ENCODE measurements at places on chromosomes 6 and 20. TPM values are rescaled to one million over a fixed set of nuclear protein-coding genes. Genes with fewer than 3 reads are reported as not detected.

DNA sequence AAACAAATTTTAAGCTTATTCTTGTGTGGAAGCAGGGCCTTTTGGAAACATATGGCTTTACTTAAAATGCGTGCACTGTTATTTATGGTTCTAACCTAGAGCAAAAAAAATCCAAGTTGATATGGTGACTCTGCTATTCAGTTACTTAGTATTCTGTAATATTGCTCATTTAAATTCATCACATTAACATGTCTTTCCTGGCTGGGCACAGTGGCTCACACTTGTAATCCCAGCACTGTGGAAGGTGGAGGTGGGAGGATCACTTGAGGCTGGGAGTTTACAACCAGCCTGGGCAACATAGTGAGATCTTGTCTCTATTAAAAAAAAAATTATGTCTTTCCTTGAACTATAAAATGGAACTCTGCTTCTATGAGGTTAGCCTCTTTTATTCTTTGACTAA is 57.8 kb upstream of the SDHAF4 start:
- DNase-seq = no peak

The VGLL2 gene
- total RNA-seq = not detected

- no peak for DNase-seq
Measured at GRCh38 chr6:40438246-40438887, 148.8 kb downstream of the LRFN2 start.

GRCh38 chr6:125759184-125759902 is 9.9 kb downstream of the HEY2 start:
- no peak for DNase-seq

The GNMT gene
- 1.5 TPM for total RNA-seq

DNA sequence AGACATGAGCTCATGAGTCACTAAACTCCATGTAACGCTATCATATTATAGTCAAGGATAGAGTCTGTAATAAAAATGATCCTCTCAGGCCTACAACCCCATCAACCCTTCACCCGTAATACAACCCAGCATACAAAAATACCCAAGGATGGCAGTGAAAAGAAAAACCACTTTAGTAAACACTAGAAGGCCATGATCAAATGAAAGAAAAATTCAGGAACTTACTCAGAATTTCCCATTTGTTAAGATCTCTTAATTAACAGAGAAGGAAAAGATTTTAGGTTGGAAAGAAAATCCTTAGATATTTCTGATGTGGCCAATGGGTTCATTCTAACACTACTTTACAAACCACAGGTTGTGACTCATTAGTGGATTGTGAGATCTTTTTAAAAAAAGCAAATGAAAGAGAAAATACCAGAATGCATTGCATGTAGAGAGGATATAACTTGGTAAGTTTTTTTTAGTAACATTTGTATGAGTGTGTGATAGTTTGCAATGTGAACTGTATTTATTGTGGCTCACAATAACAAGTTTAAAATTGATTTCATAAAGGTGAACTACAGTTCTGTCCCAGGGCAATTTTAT is 8.0 kb upstream of the UBE2J1 start:
- no peak for DNase-seq

- no peak for DNase-seq
Measured at GRCh38 chr6:101125380-101125971, 244.3 kb upstream of the ASCC3 start.

DNA sequence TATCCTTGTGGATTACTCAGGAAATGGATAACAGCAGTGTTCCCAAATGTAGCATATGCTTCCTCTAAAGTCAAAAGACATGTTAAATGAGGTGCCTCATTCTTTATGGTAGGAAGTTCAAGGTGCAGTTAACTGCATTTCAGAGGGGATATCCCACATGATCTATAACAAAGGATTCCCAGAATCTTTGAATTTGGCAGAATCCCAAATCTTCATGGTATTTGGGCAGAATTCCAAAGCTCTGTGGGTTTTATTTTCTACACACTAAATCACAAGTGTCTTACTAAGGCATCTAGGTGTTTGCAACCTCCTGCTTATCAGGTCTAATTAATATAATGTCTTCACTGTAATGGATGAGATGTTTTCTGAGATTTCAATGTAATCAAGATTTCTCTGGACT is 364.3 kb upstream of the MAN1A1 start:
- DNase-seq = no peak

The GPLD1 gene
- total RNA-seq = 15.7 TPM

The DOK5 gene
- total RNA-seq = 2.5 TPM

DNA sequence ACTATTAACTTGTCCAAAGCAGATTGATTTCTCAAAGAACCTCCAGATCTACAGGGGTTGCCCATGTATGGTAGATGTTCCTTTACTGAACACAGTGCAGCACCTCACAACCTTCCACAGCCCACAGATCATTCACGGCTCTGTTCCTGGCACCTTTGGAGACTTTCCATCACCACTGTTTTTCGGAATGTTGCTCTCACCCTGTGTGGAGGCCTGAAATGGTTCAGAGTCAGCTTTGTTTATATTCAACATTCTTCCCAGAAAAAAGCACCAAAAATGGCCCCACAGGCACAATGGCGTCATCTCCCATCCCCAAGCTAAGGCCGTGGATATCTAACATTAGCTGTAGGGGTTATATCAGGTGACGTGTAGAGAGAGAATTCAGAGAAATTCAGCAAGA is 74.7 kb downstream of the DHX35 start:
- no peak for DNase-seq

GRCh38 chr6:118307581-118307980 is 240.5 kb upstream of the PLN start:
- DNase-seq = no peak

GRCh38 chr6:74807674-74808073 is 398.2 kb downstream of the COL12A1 start:
- no peak for DNase-seq

The PCSK2 gene
- 0.98 TPM for total RNA-seq

The MRAP2 gene
- total RNA-seq = 4.2 TPM

- DNase-seq = no peak
Measured at GRCh38 chr6:170561555-170561954, 7.4 kb downstream of the TBP start.

DNA sequence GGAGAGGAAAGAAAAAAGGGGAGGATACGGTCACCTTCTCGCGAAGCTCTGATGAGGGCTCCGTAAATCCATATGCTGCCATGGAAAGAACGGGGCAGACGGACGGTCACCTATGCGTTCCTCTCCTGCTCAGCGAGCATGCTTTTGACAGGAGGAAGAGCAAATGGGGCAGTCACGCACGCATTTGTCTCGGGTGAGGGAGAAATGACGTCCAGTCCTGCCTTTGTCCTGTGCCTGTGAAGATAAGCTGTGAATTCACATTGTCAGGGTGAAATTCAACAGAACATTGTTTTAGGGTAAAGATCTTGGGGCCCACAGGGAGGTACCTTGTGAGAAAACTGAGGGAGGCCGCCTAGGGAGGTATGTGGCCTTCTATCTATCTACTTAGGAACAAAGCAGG is 83.8 kb downstream of the IRF4 start:
- DNase-seq = no peak

GRCh38 chr20:47699818-47700217 is 85.5 kb downstream of the SULF2 start:
- no peak for DNase-seq

DNA sequence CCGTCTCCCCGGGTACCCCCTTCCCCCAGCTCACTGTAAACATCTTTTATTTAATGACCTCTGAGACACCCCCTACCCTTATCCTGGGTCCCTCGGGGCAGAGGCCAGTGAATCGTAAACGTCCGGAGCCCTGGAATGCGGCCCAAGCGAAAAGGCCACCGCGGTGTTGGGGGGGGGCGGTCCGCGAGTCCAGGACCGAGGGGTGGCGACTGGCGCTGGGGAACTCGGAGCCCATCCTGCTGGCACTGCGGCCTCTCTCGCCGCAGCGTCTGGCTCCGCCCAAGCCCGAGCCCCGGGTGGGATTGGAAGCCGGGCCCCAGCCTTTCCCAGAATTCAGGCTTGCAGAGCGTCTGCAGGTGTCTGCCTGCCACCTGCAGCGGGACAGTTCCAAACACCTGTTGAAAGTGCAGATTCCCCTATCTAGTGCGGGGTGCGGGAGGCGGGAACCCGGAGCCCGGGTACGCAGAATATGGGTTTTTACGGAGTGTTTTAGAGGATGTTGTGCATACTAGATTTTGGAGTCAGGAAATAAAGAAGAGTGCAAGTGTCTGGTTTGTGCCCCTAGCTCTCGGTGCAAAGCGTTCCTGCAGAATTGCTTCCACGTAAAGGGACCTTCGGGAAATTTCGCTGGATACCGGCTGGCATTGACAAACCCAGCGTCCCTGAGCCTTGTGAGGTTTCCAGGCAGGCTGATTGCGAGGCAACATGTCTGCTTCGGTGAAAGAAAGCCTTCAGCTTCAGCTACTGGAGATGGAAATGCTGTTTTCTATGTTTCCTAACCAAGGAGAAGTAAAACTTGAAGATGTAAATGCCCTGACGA is 800 bp downstream of the RWDD2A start:
- no peak for DNase-seq

The MEP1A gene
- total RNA-seq = not detected

DNA sequence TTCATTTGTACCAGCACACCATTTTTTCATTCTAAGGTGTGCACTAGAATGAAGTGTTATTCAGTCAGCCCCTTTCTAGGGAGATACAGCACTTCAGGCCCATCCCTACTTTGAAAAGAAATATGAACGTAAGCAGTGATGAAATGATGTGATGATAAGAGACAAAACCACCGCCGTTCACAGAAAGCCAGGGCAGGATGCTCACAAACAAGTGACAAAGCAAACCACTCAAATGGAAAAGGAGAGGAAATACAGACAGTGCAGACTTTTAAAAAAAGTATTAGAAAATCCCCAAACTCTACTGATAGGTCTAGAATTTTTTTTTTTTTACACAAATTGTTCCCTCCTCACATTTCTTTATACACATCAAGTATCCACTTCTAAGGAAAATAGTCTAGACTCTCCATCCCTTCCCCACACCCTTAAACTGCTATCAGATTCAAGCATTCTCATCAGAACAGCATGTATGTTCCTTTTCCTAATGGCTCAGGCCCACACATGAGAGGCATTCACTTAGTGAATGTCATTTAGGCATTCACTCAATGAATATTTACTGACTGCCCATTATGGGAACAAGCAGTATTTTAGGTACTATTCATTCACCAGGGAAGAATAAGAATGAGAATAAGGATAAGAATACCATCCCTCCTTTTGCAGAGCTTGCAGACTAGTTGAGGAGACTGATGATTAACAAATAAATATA is 243.5 kb downstream of the GMPR start:
- no peak for DNase-seq

The SASH1 gene
- 86.4 TPM for total RNA-seq

- DNase-seq = no peak
Measured at GRCh38 chr6:32327103-32327502, 44.6 kb downstream of the TSBP1 start.

- DNase-seq = no peak
Measured at GRCh38 chr20:60870040-60870439, 382.0 kb upstream of the CDH4 start.

DNA sequence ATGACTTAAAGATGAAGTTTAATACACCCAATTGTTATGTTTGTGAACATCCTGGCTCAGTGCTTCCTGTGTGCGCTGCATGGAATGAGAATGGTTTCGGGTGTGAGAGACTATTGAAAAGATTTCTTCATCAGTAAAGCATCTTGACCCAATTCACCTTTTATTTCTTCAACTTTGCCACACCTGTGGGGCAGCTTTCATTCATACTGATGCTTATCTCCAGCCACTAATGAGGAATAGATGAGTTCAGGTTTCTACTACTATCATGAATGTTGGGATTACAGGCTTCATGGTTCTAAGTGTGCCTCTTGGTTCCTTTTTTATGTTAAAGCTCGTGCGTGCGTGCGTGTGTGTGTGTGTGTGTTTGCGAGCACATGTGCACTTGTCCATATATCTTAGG is 373.7 kb upstream of the SOX4 start:
- DNase-seq = no peak

- DNase-seq = no peak
Measured at GRCh38 chr6:132322398-132322797, 78.9 kb downstream of the MOXD1 start.

The CPXM1 gene
- total RNA-seq = 19.4 TPM

DNA sequence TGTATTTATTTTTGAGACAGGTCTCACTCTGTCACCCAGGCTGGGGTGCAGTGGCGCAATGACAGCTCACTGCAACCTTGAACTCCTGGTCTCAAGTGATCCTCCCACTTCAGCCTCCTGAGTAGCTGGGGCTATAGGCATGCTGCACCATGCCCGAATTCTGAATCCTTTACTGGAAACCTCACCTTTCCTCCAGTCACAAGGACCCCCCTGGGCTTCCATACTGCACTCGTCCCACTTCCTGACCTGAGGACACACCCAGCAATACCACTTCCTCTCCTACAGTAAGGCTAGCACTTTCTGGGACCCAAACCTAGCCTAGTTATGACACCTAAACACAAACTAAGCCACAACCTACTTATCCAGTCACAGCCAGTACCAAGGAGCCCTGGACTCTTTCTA is 68.2 kb downstream of the FAM217A start:
- no peak for DNase-seq

DNA sequence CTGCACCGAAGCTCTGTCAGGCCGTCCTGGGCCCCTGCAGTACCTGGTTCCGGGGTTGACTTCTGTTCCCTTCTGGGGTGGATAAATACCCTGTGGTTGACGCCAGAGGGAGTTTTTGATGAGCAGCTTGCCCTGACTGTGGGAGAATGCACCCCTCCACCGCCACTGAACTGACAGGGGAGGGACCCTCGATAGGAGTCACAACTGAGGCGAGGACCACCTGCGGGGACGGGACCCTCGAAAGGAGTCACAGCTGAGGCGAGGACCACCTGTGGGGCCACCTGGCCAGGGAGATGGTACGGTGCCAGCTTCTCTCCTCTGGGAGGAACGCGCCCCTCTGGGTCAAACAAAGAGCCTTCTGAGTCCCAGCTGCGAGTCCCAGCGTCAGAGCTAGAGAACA is 100.1 kb upstream of the FRMD1 start:
- DNase-seq = peak; percentile 52

- no peak for DNase-seq
Measured at GRCh38 chr6:4775494-4776130, 592 bp upstream of the CDYL start.

DNA sequence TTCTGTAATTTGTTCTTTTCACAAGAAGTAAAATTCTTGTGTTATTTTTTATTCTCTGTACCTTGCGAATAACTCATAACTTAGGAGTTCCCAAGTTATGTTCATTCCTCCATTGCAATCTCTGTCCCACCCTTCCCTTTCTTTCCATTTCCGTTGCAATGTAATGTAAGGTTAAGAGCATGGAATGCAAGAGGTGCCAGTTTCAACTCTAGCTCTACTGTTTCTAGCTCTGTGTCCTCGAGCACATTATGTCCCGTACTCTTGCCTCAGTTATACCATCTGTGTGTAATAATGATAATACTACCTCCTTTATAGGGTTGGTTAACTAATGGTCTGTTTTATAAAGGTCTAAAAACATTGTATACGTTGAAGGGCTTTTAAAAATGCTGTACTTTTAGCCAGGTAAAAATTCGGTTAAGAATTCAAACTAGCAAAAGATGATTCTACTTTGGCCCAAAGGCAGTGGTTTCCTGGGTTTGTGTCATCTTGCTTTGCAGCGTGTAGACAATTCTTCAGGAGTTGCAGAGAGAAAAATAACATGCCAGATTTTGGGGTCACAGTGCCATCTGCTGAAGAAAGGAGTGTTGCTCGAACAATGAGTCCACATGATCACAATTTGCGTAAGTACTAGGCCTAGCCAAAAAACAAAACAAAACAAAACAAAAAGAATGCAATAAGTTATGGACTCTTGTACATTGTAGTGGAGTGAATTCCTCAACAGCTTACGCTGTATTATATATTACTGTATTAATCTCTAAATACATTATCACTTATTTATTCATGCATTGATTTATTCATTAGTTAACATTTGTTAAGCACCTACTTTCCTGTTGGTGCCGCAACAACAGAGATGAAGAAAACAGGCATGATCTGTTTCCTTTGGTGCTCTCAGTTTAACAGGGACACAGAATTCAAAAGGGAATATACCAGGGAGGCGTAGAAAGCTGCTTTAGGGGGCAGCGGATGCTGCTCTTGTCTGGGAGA is 10.0 kb upstream of the PFDN4 start:
- DNase-seq = no peak
